Naive thymus-derived CD8-positive, alpha-beta T cell (primary cell): ENCODE measurements at places on chromosomes 6 and 20. TPM values are rescaled to one million over a fixed set of nuclear protein-coding genes. Genes with fewer than 3 reads are reported as not detected.

DNA sequence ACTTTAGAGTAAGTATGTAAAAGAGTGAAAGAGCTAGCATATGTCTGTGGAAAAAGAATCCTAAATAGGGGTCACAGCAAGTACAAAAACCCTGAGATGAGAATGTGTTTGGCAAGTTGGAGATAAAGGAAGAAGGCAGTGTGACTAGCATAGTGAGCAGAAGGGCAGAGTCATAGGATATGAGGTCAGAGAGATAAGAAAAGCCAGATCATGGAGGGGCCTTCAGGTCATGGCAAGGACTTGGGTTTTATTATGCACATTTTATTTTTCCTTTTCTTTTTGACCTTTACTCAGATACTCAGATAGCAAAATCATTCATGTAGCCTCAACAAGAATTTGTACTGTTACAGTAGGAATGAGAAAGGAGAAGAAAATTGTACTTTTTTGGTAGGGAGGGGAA lies 138.0 kb downstream of the GJA1 start:
- no peaks in the 10 kb centered on the region for H3K36me3 ChIP-seq
- DNase-seq: no peak
- H3K27me3 ChIP-seq: peaks cover 5% of the 10 kb centered on the region
- peak overlapping the region; percentile 15 for H3K4me3 ChIP-seq
- peaks cover 10% of the 10 kb centered on the region for H3K4me1 ChIP-seq

GRCh38 chr20:10853731-10854130 lies 179.9 kb upstream of the JAG1 start:
- H3K4me3 ChIP-seq: no peak overlapping the region
- DNase-seq: no peak
- no peak overlapping the region for H3K27ac ChIP-seq
- H3K36me3 ChIP-seq: no peaks in the 10 kb centered on the region
- H3K4me1 ChIP-seq: no peaks in the 10 kb centered on the region

- peaks cover 4% of the 10 kb centered on the region for H3K36me3 ChIP-seq
- H3K4me3 ChIP-seq: no peak overlapping the region
- H3K4me1 ChIP-seq: no peaks in the 10 kb centered on the region
- peaks cover 16% of the 10 kb centered on the region for H3K27me3 ChIP-seq
- H3K27ac ChIP-seq: no peak overlapping the region
These were observed 11.9 kb upstream of the KIAA1755 start for GRCh38 chr20:38272398-38272797.

Gene PET117
- polyA plus RNA-seq: 32.4 TPM

- H3K27me3 ChIP-seq: no peaks in the 10 kb centered on the region
- DNase-seq: no peak
These were observed 6.5 kb downstream of the HIVEP2 start for GRCh38 chr6:142938510-142938909.

Gene TBXT
- polyA plus RNA-seq: not detected

GRCh38 chr20:17226410-17227218 lies at the start of gene PCSK2:
TSS of gene PCSK2 (plus strand) at chr20:17227040. CDS start at chr20:17227306, 266 bp downstream.
- DNase-seq: no peak
- no peak within 1 kb of the TSS for H3K4me3 ChIP-seq
- peak within 1 kb of the TSS; percentile 9 for H3K27ac ChIP-seq

GRCh38 chr6:77015350-77015749 lies 447.9 kb downstream of the HTR1B start:
- H3K27ac ChIP-seq: no peak overlapping the region
- DNase-seq: no peak
- no peaks in the 10 kb centered on the region for H3K36me3 ChIP-seq
- H3K27me3 ChIP-seq: no peaks in the 10 kb centered on the region
- no peak overlapping the region for H3K4me3 ChIP-seq

GRCh38 chr20:63893999-63894357 lies 948 bp upstream of the DNAJC5 start:
- H3K4me3 ChIP-seq: peak overlapping the region; percentile 90
- peaks cover 42% of the 10 kb centered on the region for H3K4me1 ChIP-seq
- no peak for DNase-seq
- no peaks in the 10 kb centered on the region for H3K36me3 ChIP-seq
- no peaks in the 10 kb centered on the region for H3K27me3 ChIP-seq

DNA sequence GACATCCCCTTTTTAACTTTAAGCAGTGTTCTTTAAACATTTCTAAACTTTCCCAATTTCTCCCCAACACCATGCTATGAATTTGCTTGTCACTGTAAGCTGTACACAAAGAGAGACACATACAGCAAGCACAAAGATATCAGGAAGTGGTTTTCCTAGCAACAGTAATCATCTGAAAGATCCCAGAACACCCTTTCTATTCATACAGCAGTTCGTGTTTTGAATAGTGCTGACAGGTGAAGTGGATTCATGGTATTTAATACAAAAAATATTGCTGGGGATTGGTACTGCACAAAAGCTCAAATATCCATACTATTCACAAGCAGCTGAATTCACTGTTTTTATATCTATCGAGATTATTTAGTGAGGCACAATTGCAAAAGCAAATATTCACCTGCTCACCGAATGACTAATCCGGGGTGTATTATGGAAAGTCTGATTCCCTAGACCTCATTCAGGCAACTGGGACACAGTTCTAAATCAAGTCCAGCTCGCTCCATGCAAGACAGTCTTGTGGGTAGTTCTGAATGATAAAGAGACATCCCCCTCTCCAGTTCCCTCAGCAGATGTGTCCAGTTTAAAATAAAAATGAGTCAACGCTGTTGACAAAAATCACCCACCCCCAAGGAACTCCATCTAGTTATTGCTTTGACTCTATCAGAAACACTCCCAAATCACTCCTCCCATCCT lies 107.1 kb upstream of the TSHZ2 start:
- H3K27me3 ChIP-seq: peaks cover 14% of the 10 kb centered on the region
- H3K4me1 ChIP-seq: peaks cover 4% of the 10 kb centered on the region
- no peak for DNase-seq
- H3K4me3 ChIP-seq: no peak overlapping the region
- no peak overlapping the region for H3K27ac ChIP-seq

GRCh38 chr6:21019614-21020013 lies 485.4 kb downstream of the CDKAL1 start:
- no peak for DNase-seq
- H3K27me3 ChIP-seq: no peaks in the 10 kb centered on the region
- H3K4me1 ChIP-seq: no peaks in the 10 kb centered on the region
- H3K36me3 ChIP-seq: peaks cover 28% of the 10 kb centered on the region
- H3K4me3 ChIP-seq: no peak overlapping the region
- no peak overlapping the region for H3K27ac ChIP-seq

DNA sequence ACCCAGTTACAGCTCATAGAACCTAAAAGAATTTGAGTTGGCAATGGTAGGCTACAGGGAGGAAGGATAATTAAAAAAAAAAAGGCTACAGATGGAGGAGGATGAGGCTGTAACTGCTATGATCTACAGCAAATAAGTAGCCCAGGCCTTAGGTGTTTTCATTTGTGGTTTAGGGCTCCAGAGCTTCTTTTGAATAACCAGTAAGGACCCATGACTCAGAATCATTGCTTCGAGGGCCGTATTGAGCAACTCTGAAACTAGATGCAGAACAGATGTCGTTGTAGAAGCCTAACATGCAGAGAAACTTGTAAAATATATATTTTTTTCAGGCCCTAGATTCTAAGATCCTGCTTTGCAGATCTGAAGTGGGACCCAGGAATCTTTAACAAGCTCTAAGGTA lies 19.0 kb upstream of the ASIP start:
- no peaks in the 10 kb centered on the region for H3K36me3 ChIP-seq
- H3K27ac ChIP-seq: no peak overlapping the region
- no peak overlapping the region for H3K4me3 ChIP-seq
- H3K4me1 ChIP-seq: no peaks in the 10 kb centered on the region
- peaks cover 25% of the 10 kb centered on the region for H3K27me3 ChIP-seq

GRCh38 chr6:167306401-167306998 lies 15.4 kb downstream of the UNC93A start:
- no peak for DNase-seq
- no peaks in the 10 kb centered on the region for H3K4me1 ChIP-seq
- H3K4me3 ChIP-seq: no peak overlapping the region
- no peak overlapping the region for H3K27ac ChIP-seq

DNA sequence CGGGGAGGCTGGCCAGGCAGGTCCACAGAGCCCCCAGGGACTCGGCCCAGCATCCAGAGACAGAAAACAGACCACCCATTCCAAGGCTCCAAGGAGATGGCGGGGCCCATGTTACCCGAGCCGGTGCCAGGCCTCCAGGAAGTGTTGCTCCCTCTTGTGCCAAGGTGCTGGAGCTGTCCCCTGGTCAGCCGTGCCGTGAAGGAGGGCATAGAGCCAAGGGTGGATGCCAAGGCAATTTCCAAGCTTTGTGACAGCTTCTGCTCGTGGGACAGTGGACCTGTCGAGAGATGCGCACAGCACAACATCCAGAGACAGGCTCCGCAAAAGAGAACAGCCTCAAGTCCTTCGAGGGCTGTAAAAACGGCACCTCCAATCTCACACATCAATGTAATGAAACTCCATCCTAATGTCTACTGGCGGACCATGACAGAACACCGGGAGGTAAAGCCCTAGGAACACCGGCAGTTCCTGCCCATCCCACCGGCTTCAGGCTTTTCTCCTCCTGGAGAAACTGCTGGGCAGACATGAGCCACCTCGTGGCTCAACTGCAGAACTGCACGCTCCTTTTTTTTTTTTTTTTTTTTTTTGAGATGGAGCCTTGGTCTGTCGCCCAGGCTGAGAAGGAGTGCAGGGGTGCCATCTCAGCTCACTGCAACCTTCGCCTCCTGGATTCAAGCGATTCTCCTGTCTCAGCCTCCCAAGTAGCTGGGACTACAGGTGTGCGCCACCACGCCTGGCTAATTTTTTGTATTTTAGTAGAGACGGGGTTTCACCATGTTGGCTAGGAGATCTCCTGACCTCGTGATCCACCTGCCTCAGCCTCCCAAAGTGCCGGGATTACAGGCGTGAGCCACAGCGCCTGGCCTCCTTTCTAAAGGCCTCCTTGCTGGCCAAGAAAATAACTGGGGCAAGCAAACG lies 30.9 kb upstream of the AVP start:
- peaks cover 32% of the 10 kb centered on the region for H3K36me3 ChIP-seq
- H3K4me1 ChIP-seq: peaks cover 40% of the 10 kb centered on the region
- H3K27ac ChIP-seq: peak overlapping the region; percentile 88
- H3K4me3 ChIP-seq: no peak overlapping the region

Gene MRPS10
- 57.6 TPM for polyA plus RNA-seq

- peaks cover 72% of the 10 kb centered on the region for H3K36me3 ChIP-seq
- H3K4me1 ChIP-seq: peaks cover 11% of the 10 kb centered on the region
- H3K27me3 ChIP-seq: no peaks in the 10 kb centered on the region
- H3K27ac ChIP-seq: no peak overlapping the region
- DNase-seq: no peak
These were observed 12.8 kb downstream of the RBCK1 start for GRCh38 chr20:420721-421574.

- H3K4me1 ChIP-seq: no peaks in the 10 kb centered on the region
- no peak overlapping the region for H3K27ac ChIP-seq
- no peaks in the 10 kb centered on the region for H3K27me3 ChIP-seq
These were observed 2.5 kb downstream of the PRL start for GRCh38 chr6:22294301-22294700.

Gene ABRACL
- polyA plus RNA-seq: 228 TPM

- H3K27ac ChIP-seq: no peak overlapping the region
- no peaks in the 10 kb centered on the region for H3K36me3 ChIP-seq
- no peaks in the 10 kb centered on the region for H3K4me1 ChIP-seq
- no peak overlapping the region for H3K4me3 ChIP-seq
These were observed 304.1 kb upstream of the TCF21 start for GRCh38 chr6:133584823-133585222.

- H3K27ac ChIP-seq: no peak overlapping the region
- H3K27me3 ChIP-seq: peaks cover 49% of the 10 kb centered on the region
- no peaks in the 10 kb centered on the region for H3K36me3 ChIP-seq
- H3K4me1 ChIP-seq: peaks cover 6% of the 10 kb centered on the region
- H3K4me3 ChIP-seq: no peak overlapping the region
These were observed 11.2 kb upstream of the PSMG4 start for GRCh38 chr6:3247255-3248146.

DNA sequence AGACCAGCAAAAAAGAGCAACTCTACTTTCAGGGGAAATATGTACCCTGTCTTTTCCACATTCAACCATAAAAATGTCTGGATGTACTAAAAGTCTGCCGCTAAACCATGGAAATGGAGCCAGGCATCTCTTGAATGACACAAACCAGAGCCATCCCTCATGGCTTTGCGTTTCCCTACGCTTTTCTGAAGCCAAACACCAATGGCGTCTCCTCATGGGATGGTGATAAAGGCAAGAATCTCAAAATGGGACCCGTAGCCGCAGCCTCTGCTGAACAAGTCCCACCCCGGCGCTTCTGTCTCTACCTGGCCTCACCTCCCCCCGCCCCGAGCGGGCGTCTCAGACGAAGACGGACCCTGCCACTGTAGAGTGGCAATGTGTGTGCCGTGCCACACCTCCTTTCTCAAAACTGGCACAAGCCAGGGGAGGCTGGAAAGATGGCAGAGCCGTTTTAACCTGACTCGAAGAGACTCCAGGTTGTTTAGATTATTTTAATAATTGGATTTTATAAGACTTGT lies 80.3 kb upstream of the AFDN start:
- H3K4me3 ChIP-seq: no peak overlapping the region
- H3K27ac ChIP-seq: no peak overlapping the region
- H3K4me1 ChIP-seq: no peaks in the 10 kb centered on the region
- no peaks in the 10 kb centered on the region for H3K36me3 ChIP-seq
- no peak for DNase-seq

Gene BTN1A1
- not detected for polyA plus RNA-seq

Gene PRSS16
- polyA plus RNA-seq: 1.0 TPM

Gene C20orf96
- 0.67 TPM for polyA plus RNA-seq
